Aorta (tissue), 5 donors: ENCODE measurements at places on chromosomes 4 and X. TPM values are rescaled to one million over a fixed set of nuclear protein-coding genes. Genes with fewer than 3 reads are reported as not detected.

- no peak for DNase-seq
Observed at GRCh38 chrX:80807606-80807991, 2.1 kb downstream of the BRWD3 start.

The EVC gene
- total RNA-seq: 33.3 TPM

DNA sequence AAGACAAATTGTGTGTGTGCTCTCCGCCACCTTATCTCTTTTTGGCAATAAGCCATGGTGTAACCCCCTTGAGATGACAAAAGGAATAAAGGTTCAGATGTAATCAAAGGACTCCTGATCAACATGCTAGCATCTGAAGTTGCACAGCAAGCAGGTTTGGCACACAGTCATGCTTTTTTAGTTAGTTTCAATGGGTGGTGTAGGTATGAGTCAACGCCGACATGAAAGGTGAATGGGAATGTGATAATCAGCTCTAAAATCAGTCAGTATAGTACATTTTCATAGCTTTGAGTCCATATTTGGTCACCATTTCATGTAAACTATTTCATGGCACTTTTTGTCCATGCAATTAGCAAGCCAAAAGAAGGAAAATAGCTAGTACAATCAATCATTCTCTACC is 50.4 kb upstream of the ETNPPL start:
- no peak for DNase-seq

GRCh38 chrX:46649421-46650260 is 76.1 kb downstream of the CHST7 start:
- peak; percentile 63 for DNase-seq

The FGFRL1 gene
- 28.9 TPM for total RNA-seq

The GAGE12G gene
- total RNA-seq: not detected

The METAP1 gene
- total RNA-seq: 61.4 TPM

GRCh38 chrX:23263892-23264291 is 70.8 kb upstream of the PTCHD1 start:
- no peak for DNase-seq

GRCh38 chr4:103074744-103075434 is 1.7 kb downstream of the SLC9B2 start:
- DNase-seq: no peak

The OTC gene
- 0.23 TPM for total RNA-seq

The SLC49A3 gene
- 10.8 TPM for total RNA-seq
